ENCODE measurements at places on chromosomes 1 and 21. TPM values are rescaled to one million over a fixed set of nuclear protein-coding genes. Genes with fewer than 3 reads are reported as not detected.

DNA sequence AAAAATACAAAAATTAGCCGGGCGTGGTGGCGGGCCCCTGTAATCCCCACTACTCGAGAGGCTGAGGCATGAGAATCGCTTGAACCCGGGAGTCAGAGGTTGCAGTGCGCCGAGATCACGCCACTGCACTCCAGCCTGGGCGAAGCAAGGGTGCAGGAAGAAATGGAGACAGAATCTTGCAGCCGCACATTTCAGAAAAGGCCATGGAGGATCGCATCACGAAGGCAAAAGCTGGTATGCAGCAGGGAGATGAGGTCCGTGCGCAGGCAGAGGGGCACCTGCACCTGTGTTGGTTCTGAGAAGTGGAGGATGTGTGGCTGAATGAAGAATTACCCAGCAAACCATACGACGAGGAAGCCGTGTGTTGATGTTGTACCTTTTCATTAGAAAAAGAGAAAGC lies 53.0 kb upstream of the ABCG1 start:
- no peak for DNase-seq

The SH3BGR gene
- 1.5 TPM for total RNA-seq

DNA sequence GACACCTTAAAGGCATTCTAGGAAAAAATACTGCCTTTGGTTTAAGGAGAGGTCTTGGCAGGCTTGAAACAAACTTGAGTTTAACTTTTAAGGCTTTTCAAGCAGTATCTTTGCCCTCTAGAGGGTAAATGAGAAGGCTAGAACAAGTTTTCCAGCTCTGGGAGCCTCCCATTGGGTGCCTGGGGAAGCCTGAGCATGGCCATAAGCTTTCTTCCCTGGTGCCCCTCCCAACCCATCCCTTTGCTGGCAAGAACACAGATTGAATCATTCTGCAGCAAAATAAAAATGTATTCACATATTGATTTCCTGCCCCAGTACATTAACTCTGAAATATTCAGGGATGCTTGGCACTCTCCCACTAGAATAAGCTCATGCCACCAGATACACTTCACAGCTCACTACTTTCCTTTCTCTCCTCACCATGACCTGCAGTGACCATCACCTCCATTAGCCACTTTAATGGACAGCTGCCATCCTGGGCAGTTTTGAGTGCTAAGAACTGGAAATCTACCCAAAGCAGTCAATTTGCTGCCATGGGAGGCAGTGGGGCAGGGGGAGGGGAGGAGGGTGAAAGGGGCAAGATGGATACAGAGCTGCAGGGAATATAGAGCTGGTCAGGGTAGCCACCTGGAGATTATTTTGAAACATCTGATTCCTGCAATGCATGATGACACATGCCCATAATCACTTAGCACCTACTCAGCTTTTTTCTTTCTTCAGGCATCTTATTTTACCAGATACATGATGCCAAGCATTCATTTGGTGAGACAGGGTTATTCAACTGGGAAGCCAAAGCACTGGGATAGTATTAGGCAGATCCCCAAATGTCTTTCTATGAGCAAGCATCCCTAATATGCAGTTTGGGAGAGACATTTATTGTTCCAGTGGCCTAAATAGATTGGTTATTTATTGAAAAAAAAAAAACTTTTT lies 140.6 kb downstream of the SYT2 start:
- no peak for DNase-seq

- DNase-seq = no peak
Measured at GRCh38 chr1:105359457-105359856, 1609.8 kb downstream of the AMY1C start.

The RGSL1 gene
- total RNA-seq = not detected

The CR1 gene
- total RNA-seq = not detected

All from glutamatergic neuron (in vitro differentiated cells).